ENCODE measurements at places on chromosomes 1 and 21.
A peak's percentile ranks its signal among the peaks of the same experiment; 100 is the strongest.

DNA sequence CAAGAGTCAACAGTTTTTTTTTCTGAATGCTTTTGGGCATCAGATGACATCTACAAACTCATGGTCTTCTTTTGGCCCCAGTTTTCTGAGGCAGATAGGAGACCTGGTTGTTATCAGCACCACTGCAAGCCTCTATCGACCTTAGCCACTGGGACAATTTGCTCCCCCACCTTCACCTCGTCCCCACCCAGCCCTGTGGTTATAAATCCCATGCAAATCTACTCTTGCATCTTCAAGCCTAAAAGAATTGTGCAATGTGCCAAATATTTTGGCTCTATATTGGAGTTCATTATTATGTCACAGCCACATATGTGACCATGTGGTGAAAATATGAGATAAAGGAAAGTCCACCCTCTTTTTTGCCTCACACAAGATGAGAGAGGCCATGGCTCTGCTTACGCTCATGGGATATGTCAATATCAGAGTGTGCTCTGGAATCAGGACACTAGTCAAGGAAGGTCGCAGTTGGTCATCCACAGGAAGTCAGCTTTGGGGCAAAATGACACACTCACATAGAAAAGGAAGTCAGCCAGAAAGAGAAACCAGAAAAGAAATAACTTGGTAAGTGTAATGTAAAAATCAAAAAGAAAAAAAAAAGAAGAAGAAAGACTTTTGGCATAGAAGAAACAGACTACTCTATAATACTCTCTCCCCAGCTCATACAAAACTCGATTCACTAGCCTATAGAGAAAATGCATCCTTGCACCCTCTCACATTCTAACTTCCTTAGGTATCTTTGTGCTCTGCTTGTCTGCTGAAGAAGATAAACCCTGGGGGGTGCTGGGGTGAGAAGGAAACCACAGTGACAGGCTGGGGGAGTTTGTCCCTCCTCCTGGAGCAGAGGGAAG lies 21.2 kb downstream of the SLC30A10 start:
- no peak for DNase-seq

DNA sequence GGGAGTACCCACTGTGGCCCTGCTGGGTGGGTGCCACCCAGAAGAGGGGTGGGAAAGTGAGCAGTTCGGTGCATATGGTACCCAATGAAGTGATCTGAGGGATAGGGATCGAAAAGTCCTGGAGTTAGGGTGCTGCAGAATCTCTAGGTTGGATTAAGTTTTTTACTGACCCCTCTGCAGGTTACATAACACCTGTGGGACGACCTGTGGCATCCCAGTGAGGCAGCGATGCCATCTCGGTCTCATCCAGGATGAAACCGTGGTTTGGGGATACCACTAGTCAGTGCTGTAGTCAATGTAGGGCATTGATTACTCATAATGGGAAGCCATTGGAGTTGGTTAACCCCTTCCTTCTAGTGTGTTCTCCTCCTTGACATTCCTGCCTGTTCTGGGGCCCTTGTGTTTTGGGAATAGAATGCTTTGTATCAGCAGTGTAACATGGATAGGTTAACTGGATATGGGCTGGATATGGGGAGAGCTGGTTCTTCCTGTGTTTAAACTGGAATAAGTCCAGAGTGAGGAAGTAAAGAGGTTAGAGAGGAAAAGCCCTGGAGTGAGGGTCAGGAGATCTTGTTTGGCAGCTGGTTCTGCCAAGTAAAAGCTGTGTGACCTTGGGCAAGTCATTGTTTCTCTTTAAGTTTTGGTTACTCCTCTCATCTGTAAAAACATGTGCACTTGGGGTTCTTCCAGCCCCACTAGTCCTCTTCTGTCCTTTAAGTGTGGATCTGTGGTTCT lies 42.8 kb upstream of the ATF3 start:
- DNase-seq: no peak

GRCh38 chr1:205591522-205592351 lies 40.1 kb downstream of the ELK4 start:
- DNase-seq: peak; percentile 84

GRCh38 chr1:57881639-57882038 lies 457.8 kb upstream of the DAB1 start:
- no peak for DNase-seq

GRCh38 chr1:81600878-81601622 lies 199.7 kb upstream of the ADGRL2 start:
- no peak for DNase-seq

DNA sequence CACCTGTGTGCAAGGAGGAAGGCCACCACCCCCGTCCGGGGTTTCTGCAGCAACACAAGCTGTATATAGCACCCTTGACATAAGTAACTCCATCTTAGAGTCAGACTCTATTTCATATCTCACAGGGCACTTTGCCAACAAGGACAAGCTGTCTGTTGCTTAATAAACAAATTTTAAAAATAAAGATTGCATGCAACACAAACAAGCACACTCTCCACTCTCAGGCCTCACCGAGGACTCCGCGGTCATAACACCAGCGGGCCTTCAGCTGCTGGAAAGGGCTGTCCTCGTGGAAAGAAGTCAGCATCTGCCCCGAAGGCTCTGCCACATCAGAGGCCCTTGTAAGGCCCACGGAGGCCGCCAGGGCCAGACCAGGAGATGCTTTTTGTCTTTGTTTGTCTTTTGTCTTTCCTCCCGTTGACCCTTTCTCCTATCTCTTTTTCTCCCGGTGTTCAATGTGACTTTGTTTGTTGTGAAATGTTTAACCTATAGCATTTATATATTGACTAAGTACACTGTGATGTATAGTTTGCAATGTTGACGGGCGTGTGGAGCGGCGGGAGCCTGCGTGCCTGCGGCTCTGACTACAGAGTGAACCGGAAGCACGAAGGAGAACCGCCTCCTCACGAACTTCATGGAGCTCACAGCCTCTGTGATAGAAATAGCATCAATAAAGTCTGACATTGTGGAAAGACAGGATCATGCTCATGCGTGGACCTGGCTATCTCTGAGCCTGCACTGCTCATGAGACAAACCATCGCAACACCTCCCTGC lies 24.1 kb downstream of the MEGF6 start:
- no peak for DNase-seq

DNA sequence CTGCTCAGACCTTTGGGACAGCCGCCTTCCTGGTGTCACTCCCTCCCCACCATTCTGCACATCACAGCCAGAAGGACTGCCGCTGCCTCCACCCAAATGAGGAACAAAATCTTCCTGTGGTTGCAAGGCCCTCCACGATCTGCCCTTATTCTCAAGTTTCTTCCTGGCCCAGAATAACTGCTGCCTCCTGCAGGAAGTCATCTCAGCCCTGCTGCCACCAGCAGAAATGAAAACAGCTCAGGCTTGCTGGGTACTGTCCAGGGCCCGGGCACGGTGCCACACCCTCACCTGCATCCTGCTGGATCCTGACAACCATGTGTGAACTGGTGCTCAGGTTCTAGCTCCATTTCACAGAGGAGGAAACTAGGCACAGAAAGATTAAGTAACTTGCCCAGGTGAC lies 2.8 kb downstream of the CLDN19 start:
- peak; percentile 17 for DNase-seq

DNA sequence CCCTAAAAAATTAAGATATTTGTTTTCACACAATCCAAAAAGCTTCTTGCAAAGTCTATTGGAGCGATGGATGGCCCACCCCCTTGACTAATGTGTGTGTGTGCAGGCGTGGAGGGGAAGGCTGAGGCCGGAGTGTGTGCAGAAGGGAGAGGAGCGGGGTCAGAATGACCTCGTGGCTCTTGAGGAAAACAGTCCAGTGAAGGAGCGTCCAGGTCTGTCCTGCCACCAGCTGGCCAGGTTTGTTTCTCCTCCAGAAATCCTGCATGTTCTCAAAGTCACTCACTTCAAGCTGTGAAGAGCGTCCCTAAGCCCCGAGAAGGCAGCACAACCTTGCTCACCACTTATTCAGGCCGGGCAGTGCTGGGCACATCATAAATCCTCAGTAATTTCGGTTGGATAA lies 69.5 kb upstream of the SSX2IP start:
- no peak for DNase-seq

DNA sequence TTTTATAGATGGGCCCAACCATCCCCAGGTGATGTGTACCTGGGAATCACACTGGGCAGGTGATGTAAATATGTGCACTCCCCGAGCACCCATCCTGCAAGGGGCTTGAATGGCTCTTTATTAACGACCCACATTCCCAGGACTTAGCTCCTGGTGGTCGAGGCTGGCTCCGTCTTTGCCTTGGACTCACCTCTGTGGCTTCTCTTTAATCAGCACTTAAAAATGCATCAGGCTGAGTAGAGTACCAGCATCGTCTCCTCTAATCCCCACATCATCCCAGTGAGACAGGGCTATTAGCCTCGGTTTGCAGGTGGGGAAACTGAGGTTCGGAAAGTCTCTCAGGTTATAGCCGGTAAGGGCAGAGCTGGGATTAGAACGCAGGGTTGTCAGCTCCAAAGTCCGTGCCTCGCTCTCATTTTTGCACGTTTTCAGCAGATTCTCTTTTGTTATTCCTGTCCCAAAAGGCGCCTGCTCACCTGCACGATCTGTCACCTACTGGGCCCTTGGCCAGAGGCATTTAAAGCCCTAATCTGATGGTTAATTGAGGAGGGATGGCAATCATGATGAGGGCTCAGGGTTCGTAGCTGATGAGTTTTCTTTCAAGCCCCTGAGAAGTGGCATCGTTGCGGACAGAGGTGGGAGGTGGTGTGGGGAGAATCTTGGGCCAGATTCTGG lies 29.4 kb downstream of the SPSB1 start:
- no peak for DNase-seq

All from germinal center (tissue), 1 donor.